ENCODE measurements at places on chromosomes 7 and 10. TPM values are rescaled to one million over a fixed set of nuclear protein-coding genes. Genes with fewer than 3 reads are reported as not detected.
A peak's percentile ranks its signal among the peaks of the same experiment; 100 is the strongest.

SPDYE11 gene
- total RNA-seq: not detected

GRCh38 chr7:16916105-16916639 lies 34.4 kb upstream of the AGR3 start:
- DNase-seq: no peak

DNA sequence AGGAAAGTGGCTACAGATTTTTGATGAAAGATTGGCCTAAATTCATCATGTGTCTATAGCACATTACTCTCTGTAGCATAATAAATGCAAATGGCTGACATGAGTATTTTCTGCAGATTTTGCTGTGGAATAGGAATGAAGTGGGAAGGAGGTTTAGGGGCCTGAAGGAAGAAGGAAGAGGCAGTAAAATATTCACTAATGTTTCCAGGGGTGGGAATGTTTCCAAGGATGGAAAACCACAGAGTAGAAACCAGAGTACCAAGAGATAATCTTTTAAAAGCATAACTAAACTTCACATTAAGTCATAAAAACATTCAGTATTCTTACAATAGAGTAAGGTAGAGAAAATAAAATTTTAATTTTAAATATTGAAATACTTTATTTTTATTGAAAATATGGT lies 267.8 kb downstream of the BICC1 start:
- DNase-seq: no peak

NODAL gene
- total RNA-seq: not detected

MRC1 gene
- 51.0 TPM for total RNA-seq

SPDYE2B gene
- not detected for total RNA-seq

KCP gene
- total RNA-seq: 0.14 TPM

GRCh38 chr7:75638594-75639070 lies 100.1 kb downstream of the HIP1 start:
- DNase-seq: peak; percentile 74

- DNase-seq: no peak
Measured at GRCh38 chr10:88152728-88153133, 289.3 kb downstream of the PTEN start.

- no peak for DNase-seq
Measured at GRCh38 chr7:92633211-92633906, 43.2 kb upstream of the FAM133B start.

DNA sequence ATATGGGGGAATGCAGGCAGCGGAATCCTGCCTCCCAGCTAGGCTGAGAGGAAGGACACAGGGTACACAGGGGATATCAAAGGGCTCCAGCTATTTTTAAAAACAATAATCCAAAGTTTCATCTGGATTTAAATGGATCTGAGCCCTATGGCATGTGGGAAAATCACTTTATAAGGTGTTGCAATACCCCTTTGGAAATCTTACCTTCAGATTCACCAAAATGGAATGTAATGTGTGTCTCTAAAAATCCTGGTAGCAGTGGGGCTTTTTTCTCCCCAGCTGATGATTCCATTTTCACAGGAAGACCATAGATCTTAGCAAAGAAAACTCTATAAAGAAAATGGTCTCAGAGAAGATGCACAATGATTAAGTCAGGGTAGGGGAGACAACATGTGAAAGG lies 722.2 kb downstream of the PARD3 start:
- no peak for DNase-seq

GRCh38 chr7:147810269-147810668 lies 780.3 kb upstream of the C7orf33 start:
- no peak for DNase-seq

GRCh38 chr7:123797673-123798531 lies 47.1 kb upstream of the HYAL4 start:
- DNase-seq: no peak

DNA sequence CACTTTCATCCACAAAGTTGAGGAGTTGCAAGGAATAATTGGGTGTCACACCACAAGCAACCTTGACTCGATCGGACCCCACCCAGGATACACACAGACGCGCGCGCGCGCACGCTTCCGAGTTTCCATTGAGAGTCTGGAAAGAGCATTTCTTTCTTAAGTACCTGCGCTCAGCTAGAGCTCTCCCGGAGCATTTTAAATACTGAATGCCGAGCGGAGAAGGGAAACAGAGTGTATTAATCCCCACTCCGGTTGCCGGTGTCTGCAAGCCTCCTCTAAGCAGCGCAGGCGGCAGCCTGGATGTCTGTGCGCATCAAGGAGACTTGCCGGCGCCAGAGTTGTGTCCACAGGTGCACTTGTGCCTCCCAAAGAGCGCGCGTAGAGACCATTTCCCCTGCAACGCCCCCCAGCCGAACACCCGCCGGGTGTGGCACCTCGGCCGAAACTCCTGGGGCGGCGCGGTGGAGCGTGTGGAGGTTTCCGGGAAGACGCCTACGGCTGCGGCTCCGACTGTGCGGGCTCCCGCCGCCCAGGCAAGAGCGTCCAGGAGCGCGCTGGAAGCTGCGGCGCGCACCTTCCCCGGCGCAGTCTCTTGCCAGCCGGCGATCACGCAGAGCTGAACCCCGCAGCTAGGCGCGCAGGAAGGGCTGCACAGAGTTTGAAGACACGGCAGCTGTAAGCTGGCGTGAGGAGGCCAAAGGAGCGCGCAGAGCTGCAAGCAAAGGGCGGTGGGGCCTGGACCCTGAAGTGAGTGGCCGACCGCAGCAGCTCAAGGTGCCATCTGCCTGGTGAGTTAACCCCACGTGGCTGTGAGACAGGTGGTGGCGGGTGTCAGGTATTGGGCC lies 1.1 kb upstream of the FEZF1 start:
- DNase-seq: no peak

DNA sequence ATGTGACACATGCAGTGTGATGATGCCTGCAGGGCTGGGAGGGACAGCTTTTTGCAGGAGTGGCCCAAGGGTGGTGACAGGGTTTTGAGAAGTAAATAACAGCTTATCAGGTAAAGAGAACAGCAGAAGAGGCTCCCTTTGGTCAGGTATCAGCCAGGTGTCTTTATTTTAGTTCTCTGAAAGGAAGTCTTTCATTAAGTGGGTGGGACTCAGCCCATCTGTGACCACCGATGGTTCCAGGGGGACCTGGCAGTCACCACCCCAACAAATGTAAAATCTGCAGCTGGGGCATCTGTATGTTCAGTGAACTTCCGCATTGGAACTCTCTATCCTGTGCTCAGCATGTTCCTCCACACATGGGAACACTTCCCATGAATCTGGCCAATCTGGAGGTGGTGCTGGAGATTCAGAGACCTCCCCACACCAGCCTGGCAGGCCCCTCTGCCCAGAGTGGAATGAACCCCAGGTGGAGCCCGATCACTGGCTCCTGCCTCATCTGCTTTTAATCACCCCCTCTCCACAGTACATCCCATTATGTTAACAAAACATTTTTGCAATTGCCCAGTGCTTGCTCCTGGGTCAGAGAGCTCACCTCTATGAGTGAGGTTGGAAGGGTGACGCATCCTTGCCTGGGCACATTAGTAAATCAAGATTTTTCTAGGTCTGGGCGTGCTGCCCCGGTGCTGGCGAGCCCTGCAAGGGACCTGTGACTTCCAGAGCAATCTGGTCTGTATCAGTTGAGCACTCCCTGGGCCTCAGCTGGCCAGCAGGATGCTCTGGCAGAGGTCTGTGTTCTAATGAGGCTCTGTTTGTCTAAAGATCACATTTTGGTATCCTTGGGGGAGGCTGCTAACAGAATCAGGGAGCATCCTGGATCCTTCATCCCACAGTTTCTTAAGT lies 140.4 kb upstream of the GDF10 start:
- DNase-seq: peak; percentile 85

- no peak for DNase-seq
Measured at GRCh38 chr7:1558841-1559625, 3.0 kb upstream of the TMEM184A start.
